ENCODE measurements at places on chromosomes 6 and 20. TPM values are rescaled to one million over a fixed set of nuclear protein-coding genes. Genes with fewer than 3 reads are reported as not detected.

- no peak for DNase-seq
Measured at GRCh38 chr20:63657260-63657936, 714 bp upstream of the RTEL1 start.

DNA sequence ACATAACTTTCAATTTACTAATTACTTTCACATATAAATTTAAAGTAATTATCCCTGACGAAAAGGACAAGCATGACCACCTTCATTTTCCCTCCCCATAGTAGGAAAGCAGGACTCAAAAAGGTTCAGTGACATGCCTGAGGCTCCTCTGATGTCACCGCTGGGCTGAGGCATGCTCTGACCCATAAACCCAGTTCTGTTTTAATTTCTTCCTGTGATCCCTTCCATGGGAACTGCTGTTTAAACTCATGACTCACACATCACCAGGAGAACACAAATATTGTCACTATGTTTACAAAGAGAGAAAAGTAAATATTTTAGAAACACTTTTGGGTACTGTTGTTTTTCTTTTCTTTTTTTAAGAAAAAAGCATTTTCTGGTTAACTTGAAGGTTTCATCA lies 38.0 kb upstream of the NR2E1 start:
- no peak for DNase-seq

GRCh38 chr6:36666826-36667591 lies 11.5 kb upstream of the CDKN1A start:
- no peak for DNase-seq

- DNase-seq = no peak
Measured at GRCh38 chr6:95545686-95546085, 31.6 kb upstream of the MANEA start.

DNA sequence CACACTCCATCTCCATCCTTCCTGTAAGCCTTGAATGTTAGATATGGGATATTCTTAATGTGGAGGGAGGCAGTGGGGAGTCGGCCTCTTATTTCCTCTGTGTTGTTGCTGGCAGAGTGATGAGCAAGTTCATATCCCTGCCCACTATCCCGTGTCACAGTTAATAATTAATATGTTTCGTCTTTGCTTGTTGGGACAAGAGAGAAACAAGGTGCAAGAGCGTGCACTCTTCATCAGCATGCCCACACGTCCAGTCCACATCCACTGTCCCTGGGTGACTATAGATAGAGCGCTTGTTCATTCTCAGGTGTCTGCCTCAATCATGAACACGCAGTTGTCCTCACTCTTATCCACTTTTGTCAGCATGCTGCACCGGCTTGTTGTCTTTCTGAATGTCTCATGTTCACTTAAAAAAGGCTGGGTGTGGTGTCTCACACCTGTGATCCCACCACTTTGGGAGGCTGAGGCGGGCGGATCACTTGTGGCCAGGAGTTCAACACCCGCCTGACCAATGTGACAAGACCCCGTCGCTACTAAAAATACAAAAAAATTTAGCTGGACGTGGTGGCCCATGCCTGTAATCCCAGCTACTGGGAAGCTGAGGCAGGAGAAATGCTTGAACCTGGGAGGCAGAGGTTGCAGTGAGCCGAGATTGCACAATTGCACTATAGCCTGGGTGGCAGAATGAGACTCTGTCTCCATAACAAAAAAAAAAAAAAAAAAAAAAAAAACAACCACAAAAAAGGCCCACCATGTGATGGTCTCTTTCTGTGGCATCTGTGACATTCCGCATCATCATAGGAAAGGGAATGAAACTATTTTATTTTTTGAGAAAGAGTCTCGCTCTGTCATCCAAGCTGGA lies 34.2 kb downstream of the PPP1R3G start:
- no peak for DNase-seq

DNA sequence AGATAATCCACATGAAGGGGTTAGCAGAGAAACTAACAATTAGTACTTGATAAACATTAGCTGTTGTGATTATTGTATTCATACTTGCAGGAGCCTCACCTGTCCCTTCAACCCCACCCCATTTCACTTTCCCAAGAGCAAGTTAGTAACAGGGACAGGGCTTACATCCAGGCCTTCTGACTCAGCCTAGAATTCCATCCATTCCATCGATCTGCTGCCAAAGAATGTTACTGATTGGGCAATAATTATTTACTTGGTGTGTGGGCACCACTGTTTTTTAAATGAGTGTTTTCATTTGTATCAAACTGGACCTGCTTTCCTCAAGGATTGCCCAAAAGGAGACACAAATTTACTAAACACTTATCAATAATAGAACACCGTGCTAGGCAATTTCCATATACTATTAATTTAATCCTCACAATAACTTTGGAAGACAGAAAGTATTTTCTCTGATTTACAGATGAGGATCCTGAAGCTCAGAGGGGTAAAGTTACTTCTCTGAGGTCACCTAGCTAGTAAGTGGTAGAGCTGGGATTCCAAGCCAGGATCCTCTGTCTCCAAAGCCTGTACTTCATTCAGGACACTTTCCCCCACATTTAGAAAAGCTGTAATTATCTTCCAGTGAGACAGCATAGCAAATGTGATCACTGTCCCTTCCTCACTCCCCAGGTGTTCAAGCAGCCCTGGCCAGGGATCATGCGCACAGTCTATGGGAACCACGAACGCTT lies 32.8 kb downstream of the GSS start:
- no peak for DNase-seq

DNA sequence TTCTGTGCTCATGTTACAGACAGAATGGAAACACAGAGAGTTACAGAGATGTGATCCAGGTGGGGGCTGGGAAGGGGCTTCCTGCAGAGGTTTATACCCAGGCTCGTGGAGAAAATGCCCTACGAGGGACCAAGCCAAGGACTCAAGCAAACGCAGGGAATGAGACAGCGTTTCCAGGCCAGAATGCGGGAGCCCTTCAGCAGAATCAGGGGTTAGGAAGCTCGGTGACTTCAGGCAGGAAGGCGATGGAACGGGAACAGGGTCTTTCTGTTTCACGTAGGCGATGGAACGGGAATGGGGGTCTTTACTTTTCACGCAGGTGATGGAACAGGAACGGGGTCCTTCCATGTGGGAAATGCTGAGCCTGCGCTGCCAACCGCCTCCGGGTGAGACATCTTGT lies 82.6 kb downstream of the THBS2 start:
- DNase-seq = no peak

DNA sequence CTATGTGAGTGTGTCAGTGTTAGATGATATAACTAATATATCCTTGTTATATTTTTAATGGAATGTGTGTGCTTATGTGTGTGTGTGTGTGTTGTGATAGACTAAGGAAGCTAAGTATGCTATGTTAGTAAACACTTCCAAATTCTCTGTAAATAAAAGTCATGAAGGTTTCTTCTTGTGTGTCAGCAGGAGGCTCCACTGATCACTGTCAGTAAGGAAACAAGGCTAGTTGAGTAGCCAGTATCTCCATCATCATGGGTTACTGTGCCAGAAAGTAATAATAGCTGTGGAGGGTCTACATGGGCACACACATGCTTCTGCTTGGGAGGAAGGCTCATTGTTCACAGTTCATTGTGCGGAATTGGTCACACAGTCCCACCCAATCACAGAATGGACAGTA lies 302.8 kb upstream of the RNF217 start:
- DNase-seq = no peak

GRCh38 chr6:19477563-19477962 lies 359.6 kb upstream of the ID4 start:
- DNase-seq = no peak

DNA sequence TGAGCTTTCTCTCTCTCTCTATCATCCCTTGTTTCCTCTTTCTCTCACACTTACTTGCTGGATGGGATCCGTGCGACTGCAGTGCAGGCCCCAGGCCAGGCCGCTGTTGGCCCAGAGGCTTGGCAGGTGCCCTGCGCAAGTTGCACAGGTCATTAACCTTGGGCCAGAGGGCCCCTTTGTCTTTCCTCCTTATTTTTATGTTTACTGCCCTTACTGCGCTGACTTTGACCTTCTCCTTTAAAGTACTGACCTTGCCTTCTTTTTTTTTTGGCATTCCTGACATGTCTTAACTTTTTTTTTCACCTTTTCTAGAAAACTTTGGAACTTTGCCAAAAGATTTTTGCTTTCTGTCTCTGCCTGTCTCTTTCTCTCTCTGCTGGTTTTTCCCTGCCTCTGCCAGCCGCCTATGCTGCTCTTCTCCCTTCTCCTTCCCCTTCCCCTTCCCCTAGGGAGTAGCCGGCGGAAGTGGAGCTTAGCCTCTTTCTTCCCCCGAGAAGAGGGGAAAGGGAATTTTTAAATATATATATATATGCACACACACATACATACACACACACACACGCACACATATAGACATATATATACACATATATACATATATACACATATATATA lies 59.6 kb upstream of the CDH4 start:
- DNase-seq = no peak

- no peak for DNase-seq
Measured at GRCh38 chr6:150999107-150999506, 133.6 kb downstream of the MTHFD1L start.

DNA sequence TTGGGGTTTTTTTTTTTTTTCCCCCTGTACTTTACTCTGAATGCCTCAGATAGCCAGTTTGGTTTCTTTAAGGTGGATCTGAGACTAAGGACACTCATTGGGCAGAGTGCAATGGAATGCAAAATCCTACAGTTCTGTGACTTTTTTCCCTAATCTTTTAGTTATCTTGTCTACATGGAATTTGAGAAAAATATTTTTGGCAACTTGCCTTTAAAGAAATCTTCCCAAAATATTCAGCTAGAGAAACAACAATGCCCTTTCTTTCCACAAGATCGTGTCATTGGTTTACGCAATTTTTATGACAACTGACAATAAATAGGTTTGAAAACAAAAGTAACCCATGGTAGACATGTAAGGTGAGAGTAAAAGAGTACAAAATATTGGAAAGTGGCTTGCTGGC lies 171.7 kb upstream of the LAMP5 start:
- DNase-seq = no peak

GRCh38 chr6:148565930-148566663 lies 180.7 kb upstream of the UST start:
- DNase-seq = no peak

DNA sequence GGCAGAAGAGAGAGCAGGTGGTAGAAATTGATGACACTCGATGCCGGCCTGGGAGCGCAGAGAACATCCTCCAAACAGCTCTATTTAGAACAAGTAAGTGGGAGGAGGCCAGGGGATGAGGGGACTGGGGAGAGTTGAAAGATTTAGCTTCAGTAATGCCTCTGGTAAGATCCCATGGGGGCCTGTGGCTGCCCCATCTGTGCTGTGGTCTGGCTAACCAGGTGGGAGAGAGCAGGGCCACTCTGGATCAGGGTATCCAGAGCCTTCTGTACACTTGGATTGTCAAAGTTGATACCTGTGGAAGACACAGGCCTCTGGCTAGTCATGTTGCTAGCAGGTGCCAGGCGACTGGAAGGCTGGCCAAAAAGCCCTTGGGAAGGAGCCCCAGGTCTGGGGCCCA lies 27.6 kb downstream of the NCOA5 start:
- no peak for DNase-seq

DNA sequence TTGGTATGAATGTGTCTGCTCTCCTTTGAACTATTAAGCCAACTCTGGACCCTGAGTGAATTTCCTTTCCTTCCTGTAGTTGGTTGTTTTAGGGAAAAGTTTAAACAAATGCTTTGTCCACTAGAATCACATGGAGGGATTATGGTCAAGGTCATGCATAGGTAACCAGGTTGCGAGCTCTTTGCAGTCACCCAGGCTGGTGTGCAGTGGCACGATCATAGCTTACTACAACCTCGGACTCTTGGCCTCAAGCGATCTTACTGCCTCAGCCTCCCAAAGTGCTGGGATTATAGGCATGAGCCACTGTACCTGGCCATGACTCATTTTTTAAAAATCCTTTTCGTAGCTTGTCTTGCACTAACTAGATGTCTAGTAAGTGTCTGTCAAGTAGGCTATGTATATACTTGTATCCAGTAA lies 88.0 kb upstream of the SOX4 start:
- no peak for DNase-seq

- DNase-seq = no peak
Measured at GRCh38 chr6:21772884-21773575, 179.5 kb downstream of the SOX4 start.

DNA sequence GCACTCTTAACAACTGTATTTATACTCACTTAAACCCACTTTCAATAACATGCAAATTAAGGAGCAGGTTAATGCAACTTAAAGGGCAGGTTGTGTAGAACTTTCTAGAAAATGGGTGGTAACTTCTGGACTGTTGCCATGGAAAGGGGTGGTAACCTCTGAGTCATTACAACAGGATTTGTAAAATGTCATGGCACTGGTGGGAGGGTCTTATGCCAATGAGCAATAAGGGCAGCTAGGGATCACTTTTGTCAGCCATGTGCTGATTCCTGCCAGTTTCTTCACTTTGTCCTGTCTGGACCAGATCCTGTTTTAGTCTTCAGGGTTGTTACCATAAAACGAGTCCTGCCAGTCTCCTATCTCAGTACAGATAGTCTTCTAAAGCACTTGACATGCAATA lies 560.5 kb upstream of the PTCHD4 start:
- DNase-seq = no peak

DNA sequence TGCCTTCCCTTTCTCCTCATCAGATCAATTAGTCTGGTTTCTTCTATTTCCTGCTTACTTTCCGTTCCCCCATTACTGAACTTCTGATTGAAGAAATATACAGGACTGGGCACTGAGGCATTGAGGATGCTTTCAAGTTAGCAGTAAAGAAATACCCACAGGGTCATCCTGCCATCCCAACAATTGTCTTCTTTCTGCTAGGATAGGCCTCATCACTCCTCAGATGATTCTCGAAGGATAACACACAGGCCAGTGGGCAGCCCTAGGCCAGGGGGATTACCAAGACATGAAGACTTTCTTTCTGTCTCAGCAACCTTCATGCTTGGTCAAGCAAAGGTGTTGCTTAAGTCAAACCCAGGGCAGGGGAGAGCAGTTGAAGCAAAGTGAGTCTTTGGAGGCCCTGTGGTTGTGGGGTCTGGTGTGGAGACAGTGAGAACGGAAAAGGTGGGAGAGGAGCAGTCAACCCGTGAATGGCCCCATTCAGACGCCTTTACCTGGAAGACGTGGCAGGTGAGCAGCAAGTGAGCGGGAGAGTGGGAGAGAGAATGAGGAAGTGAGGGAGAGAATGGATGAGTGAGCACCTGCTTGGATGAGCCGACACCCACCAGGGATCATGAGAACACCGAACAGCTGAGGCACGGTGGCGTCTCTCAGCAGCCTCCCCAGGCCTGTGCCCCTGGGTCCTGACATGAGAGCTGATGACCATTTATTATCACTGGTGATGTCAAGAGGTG lies 462.9 kb downstream of the PREX1 start:
- DNase-seq = no peak

- DNase-seq = no peak
Measured at GRCh38 chr20:5864873-5865587, 85.3 kb downstream of the TRMT6 start.

GRCh38 chr6:156425359-156426020 lies 351.7 kb upstream of the ARID1B start:
- no peak for DNase-seq

The SPATA2 gene
- total RNA-seq = 8.8 TPM

The SLC26A8 gene
- total RNA-seq = not detected

The FAM83B gene
- not detected for total RNA-seq

The FKBP1C gene
- 3.6 TPM for total RNA-seq

The OR2H2 gene
- not detected for total RNA-seq

The BACH2 gene
- total RNA-seq = 69.2 TPM

The RPS6KA2 gene
- total RNA-seq = 2.8 TPM

The ARFGEF3 gene
- total RNA-seq = 0.47 TPM
